Activated naive CD8-positive, alpha-beta T cell treated with anti-CD3 and anti-CD28 coated beads, Interleukin-2, amount 10 ng/mL, durations not matched to agents 7 days and 5 days (primary cell): ENCODE measurements at places on chromosomes 5 and 9. TPM values are rescaled to one million over a fixed set of nuclear protein-coding genes. Genes with fewer than 3 reads are reported as not detected.

IFNA2 gene
- total RNA-seq = not detected

FAM221B gene
- total RNA-seq = not detected

CARTPT gene
- total RNA-seq = not detected

GCNT4 gene
- total RNA-seq = 6.0 TPM

LURAP1L gene
- total RNA-seq = not detected
